ENCODE measurements at places on chromosomes 7 and 10.

DNA sequence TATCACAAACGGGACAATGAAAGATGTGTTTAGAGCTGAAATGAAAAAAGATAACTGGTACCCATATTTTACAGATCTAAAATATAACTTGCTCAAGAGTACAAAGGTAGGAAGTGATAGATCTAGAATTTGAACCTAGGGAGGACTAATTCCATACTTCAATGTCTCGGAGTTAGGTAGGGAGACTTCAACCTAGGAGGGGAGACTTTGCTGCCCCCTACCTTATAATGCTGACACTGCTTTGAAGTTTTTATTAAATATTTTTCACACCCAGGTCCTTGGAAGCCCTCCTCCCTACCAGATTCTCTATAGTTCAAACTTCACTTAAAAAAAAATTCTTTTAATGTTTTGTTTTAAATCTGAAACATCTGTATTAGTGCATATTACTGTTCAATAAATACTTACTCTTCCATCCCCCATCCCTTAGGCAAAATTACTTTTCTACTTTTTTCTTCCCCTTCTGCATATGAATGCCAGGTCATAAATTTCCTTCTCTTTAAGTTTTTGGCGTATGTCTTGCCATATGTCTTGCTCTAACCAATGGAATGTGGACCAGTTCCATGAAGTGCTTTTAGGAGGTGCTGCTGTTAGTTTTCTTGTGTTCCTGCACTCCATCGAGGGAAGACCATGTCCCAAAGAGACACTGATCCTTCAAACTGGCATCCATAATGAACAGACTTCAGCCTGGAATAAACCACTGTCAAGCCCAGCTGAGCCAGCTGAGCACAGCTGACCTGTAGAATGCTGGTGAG is 57.8 kb downstream of the MICU1 start:
- DNase-seq: no peak

- DNase-seq: no peak
Measured at GRCh38 chr10:74156919-74157289, 5.9 kb downstream of the ADK start.

DNA sequence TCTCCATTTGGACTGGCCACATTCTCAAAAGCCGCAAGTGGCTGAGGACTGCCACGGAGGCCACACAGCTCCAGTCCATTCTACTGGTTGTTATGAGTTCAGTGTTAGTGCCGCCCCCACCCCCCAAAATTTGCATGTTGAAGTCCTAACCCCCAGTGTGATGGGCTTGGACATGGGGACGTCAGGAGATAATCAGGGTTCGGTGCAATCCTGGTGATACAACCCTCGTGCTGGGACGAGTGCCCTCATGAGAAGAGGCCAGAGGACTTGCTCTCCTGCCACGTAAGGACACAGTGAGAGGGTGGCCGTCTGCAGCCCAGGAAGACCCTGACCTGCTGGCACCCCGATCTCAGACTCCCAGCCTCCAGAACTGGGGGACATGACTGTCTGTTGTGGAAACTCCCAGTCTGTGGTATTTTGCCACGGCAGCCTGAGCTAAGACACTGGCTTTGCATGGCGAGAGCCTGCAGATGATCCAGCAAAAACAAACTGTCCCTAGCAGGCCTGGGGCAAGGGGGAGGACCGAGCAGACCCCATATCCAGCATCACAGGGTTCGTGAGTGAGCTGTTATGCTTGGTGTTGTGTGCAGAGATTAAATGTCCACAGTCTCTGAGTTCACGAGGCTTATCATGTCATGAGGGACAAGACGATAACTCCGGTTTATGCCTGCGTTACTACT is 41.5 kb upstream of the INSIG1 start:
- no peak for DNase-seq

DNA sequence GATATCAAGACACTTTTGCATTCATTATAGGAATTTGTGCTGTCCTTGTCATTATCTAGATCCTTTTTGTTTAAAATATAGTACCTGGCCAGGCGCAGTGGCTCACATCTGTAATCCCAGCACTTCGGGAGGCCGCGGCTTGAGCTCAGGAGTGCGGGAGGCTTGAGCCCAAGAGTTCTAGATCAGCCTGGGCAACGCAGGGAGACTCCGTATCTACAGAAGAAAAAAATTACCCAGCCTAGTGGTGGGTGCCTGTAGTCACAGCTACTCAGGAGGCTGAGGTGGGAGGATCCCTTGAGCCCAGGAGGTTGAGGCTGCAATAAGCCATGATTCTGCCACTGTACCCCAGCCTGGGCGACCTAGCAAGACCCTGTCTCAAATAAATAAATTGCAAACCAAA is 621 bp upstream of the MORN4 start:
- DNase-seq: no peak

DNA sequence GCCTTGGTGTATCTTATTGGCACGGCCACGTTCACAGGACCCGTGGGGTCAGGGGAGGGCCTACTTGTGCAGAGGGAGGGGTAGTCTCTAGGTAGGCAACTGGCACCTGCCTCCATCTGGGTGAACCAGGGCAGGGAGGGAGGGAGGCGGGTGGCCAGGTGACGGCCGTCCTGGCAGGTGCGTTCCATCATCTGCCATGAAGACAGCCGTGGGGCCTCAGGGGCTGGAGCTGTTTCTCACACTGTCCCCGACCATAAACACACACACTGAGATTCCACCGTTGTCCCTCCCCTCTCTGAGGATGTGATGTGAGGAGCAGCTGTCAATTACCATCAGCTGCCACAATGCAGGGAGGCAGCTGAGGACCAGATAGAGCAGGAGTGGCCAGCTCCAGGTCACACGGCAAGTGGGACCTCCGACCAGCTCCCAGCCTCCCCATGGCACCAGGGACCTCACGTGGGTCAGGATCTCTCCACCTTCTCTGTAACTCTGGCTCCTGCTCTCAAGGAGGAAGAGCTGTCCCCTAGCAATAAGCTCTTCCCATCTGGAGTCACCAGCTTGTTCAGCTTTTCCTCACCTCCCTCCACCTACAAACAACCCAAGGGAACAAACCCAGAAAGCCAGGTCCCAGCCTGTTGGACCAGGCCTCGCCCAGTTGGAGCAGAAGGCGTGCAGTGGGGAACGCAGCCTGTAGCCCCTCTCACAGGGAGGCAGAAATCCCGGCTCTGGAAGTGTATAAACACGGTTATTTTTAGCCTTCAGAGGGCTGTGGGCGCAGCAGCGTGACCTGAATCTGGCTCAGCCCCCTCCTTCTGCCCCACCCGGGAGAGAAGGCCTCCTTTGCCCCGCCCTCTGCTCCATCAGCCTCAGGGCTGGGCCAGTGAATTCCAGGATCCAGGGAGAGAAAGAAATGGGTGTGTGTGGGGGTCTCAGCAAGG is 33.1 kb downstream of the ZMIZ1 start:
- DNase-seq: peak; percentile 86
